ENCODE measurements at places on chromosomes 12 and 14.

GRCh38 chr12:109775172-109775881, 57.9 kb downstream of the TRPV4 start:
- DNase-seq, result peak; percentile 13

DNA sequence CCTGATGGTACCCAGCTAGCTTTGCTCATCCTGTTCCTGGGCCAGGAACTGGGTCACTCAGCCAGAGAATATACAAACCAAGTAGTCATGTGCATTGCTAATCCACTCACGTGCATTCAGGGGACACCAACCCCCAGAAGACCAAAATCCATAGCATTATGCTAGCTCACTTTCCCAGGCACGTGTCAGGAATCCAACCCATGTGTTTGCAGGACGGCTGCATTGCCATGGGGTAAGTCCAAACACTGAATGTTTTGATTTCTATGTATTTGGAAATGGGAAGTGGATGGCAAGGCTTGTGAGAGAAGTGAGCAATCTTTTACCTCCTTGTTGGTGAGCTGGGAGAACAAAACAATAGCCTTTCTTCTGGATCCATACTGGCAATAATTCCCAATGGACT, 87.1 kb upstream of the FOXN3 start:
- no peak for DNase-seq

DNA sequence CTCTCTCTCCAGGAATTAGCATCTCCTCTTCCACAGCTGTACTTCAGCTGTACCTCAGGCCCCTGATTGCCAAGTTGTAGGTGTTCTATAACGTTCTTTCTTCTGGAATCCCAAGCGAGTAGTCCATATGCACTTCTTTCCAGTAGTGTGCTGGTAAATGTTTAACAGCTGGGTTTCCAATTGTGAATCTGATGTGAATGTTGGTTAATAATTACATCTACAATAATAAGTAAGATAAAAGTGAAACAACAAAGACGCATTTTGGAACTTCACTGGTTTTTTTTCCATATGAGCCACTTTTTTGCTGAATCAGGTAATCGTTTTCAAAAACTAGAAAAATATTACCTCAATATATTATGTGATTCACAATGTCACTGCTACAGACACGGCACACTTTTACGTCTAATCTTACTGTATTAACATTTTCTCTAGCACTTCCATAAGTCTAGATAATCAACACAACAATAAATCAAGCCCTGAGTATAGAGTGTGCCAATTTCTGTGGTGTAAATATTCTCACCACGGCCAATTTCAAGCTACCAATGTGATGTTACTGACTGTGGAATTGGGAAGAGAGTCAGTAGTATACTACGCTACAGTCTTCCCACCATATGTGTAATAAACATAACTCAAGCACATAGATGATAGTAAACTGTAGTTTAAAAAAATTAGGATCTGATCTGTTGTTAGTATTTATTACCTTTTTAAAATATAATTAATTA, 113.0 kb downstream of the ZFP36L1 start:
- DNase-seq, result no peak

DNA sequence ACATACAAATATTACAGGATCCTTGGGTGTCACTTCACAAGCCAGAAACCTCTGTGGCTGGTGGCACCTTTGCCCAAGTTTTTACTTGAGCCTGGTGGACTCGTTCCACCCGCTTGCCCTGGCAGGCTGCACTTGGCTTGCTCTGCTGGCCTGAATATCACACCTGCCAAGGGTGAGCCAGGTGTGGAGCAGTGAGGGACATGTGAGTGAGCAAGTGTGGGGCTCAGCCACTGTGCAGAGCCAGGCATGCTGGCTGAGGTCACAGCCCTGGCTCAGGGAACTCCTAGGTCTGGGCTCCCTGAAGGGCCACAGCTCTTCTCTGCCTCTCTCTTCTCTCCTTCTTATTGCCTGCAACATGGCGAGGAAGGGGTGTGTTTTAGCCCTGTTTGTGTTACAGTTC, 82.0 kb downstream of the SLC16A7 start:
- DNase-seq, result no peak

DNA sequence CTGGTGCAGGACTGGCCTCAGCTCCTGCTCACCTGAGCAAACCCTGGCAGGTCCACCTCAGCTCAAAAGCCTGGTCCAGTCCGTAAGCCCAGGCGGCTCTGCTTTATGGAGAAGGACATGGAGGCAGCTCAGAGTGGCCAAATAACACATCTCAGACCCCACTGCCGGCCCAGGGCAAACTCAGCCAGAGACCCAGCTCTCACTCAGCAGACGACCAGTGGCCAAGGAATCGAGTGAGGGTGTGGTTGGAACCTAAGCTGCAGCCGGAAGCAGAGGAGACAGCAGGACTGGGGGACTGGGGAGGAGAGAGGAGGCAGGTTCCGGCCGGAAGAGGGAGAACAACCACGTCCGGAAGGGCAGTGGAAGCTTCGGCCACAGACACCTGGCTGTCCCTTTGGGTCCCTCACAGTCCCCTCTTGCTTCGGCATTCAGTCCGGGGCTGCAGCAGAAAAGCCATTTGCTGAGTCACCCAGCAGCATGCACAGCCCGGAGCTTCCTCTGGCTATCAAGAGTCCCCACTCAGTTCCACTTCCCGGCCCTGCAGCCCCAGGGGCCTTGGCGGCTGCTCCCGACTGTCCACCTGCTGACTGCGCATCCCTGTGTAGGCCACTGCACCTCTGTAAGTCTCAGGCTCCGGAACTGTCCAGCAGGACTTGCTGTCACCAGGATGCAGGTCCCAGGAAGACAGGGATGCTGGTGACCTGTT, 104.0 kb downstream of the CALM1 start:
- DNase-seq, result no peak

DNA sequence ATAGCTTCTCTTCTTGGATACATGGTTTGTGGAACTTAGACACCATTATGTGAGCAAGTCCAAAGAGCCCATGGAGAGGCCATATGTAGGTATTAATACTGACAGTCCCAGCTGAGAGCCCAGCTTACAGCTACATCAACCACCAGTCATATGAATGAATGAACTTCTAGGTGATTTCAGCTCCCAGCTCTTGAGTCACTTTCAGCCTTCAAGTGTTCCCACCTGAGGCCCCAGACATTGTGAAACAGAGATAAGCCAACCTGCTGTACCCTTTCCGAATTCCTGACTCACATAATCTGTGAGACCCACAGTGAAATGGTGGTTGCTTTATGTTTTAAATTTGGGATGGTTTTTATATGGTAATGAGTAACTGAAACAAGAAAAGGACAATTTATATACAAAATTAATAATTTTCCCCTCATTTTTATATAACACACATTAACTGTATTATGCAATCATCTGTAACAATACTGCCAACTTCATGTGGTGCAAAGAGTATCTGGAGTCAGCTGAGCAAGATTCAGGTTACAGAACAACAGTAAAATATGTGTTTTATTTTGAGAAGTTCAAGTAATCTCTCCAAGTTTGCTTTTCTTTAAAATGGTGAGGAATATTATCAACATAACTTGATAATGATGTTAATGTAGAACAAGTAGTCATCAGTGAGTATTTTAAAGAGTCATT, 27.7 kb upstream of the FBXO33 start:
- DNase-seq, result no peak

GRCh38 chr12:114974333-114974732, 290.4 kb upstream of the TBX3 start:
- DNase-seq, result no peak

DNA sequence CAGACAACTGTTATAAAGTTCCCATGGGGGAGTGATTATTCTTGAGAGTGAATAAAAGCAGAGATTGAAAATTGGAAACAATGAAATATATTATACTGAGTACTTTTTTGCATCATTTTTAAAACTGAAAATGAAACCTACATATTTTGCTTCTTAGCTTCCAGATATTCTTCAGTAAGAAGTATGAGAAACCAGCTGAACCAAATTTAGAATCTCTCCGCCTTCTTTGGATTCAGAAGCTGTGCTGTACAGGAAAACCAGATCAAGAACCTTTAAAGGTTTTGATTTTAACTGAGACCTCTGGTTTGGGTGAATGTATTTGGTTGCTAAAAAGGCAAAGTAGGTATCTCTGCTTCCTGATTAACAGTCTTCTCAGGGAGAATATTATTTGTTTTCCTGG, 109.4 kb downstream of the AKAP6 start:
- DNase-seq, result no peak

DNA sequence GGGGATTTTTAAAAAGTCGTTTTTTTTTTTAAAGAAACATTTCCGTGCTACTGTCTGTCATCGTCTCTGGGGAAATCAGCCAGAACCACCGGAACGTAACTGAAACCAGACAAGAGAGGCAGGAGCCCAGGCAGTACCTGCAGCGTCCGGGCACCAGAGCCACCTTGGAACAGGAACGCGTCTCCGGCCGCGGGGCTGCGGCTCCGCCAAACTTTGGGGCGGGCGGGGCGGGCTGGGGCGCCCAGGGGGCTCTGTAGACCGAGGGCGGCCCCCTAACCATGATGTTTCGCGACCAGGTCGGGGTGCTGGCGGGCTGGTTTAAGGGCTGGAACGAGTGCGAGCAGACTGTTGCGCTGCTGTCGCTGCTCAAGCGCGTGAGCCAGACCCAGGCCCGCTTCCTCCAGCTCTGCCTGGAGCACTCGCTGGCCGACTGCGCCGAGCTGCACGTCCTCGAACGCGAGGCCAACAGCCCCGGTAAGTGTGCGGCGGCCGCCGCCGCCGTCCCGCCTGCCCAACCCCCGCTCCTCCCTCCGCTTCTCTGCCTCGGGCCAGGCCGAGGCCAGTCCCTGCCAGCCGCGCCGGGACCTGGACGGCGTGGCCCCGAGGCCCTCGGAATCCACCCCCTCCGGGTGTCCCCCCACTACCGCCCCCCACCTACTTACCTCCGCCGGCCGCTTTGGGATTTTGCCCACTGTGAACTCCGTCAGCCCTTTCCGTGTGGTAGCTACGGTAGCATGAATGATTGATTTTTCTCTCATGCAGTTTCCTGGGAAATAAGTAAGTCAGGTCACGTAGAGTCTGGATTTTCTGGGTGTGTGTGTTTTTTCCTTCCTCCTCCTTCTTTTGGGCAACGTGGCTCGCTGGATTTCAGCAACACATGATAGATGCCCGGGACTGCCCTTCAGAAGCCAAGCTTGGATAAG, 972 bp downstream of the SAMD4A start:
- no peak for DNase-seq

DNA sequence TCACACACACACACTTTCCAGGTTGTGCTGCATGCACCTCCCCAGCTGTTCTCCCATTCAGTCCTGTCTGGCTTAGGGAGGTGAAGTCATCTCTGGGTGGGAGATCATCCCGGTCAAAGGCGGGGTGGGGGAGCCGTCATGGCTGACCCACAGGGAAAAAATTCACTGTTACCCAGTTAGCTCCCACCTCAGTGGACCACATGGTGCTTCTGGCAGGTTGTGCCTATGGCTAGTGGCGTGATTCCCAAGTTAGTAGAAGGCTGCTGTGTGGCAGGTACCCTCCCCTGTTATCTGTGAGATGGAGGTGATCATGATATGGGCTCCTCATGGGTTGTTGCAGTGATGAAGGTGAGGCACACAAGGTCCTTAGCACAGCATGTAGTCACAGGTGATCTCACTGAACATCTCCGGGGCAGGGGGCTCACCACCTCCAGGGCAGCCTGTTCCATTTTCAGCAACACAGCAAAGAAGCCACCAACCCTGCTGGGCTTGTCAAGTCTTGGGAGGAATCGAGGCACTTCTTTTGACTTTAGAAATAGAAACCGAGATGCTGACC, 154.9 kb upstream of the CCND2 start:
- no peak for DNase-seq

Data from NCI-H446 (cell line).